Activated CD4-positive, CD25-positive, alpha-beta regulatory T cell treated with anti-CD3 and anti-CD28 coated beads, Interleukin-2, amount 50 U/mL, for 16 hours (primary cell): ENCODE measurements at places on chromosomes 1 and 21.

GRCh38 chr1:241419986-241420385 lies 63.0 kb upstream of the RGS7 start:
- no peak for DNase-seq

GRCh38 chr1:3775490-3776230 lies 3.1 kb downstream of the SMIM1 start:
- DNase-seq, result no peak

- peak; percentile 41 for DNase-seq
These were observed 64.6 kb downstream of the UBIAD1 start for GRCh38 chr1:11337580-11338073.

GRCh38 chr1:75010547-75010946 lies 123.6 kb upstream of the LHX8 start:
- no peak for DNase-seq

DNA sequence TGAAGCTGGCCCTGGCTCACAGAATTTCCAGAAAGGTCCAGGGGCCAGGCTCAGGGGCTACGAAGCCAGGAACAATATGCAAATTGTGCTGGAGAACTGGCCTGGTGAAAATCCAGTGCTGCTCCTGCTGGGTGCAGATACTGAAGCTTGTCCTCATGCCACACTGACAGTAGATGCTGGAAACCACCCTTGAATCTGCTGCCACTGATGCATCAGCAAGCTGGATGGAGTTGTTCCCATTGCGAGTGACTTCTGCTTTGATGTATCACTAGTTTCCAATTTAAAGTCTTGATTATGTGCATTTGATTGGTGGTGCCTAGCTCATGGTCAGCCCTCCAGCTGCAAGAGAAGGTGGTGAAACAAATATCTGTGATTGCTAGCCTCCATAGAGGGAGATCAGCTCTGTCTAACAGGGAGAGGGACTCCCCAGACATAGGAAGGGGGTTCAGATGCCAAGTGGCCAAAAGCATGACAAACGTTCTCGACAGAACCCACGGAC lies 11.0 kb upstream of the KIAA0040 start:
- DNase-seq, result no peak

DNA sequence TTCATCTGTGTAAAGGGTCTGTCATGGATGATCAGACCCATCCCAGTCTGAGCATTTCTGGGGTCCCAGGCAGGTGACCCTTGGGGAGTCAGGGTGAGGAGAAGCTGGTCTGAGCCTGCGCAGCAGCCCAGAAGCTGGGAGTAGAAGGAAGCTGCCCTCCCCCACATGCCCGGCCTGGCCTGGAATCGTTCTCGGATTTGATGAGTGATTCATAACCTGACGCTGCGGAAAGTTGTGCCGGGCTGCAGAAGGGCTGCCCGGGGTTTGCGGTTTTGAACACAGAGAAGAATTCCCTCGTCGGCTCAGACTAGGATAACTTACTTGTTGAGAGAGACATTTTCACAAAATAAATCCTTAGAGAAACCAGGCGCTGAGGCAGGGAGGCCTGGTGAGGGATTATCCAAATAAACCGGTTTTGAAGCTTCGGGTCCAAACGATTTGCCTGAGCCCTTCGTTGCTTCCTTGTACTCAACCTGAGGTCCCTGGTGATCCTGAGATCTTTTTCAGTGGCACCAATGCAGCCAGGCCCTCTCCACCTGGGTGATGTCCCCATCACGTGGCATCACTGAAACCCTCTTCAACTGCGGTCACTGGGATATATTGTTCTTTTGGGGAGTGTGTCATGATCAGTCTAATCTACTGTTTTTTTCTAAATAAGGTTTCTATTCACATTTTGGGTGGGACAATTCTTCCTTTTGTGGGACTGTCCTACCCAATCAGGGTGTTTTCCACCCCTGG lies 29.2 kb downstream of the EPHB2 start:
- DNase-seq, result no peak

DNA sequence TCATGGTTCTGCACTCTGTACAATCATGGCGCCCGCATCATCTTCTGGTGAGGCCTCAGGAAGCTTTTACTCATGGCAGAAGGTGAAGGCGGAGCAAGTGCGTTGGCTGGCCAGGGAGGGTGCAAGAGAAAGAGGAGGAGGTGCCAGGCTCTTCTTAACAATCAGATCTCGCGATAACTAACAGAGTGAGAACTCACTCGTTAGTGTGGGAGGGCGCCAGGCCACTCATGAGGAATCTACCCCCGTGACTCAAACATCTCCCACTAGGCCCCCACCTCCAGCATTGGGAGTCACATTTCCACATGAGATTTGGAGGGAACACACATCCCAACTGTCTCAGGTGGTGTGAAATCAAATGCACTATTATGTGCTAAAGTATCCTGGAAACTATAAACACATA lies 220.2 kb upstream of the CSF3R start:
- DNase-seq, result no peak

- DNase-seq, result no peak
These were observed 178.7 kb upstream of the RUNX1 start for GRCh38 chr21:35227786-35228185.

- no peak for DNase-seq
These were observed 139.7 kb downstream of the TSEN15 start for GRCh38 chr1:184191181-184191621.

GRCh38 chr1:178388418-178389145 lies 108.2 kb downstream of the CLEC20A start:
- DNase-seq, result no peak

GRCh38 chr1:248807067-248807737 lies 18.5 kb downstream of the SH3BP5L start:
- DNase-seq, result no peak

- DNase-seq, result no peak
These were observed 122.7 kb downstream of the TGFBR3 start for GRCh38 chr1:91763252-91763651.

DNA sequence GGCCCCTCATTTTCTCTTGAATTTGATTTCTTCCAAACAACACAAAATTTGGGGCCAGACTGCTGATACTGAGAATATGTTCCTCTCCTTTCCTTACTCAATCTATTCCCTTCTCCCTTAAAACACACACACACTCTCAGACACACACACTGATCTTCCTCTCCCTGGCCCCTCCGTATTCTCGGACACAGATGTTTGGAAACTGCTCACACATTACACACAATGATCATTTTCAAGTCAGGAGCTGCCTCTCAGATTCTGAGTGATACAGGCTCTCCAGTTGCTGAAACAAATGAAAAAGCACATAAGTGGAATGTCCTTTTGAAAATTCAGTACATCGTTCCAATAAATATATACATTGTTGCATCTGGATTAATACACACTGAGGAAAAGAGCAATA lies 161.3 kb downstream of the CLEC20A start:
- no peak for DNase-seq

GRCh38 chr1:46133781-46134350 lies 1.4 kb upstream of the PIK3R3 start:
- DNase-seq, result no peak
